AG04449 (cell line): ENCODE measurements at places on chromosomes 12 and 14.

GRCh38 chr12:119432949-119433348, 98.4 kb downstream of the CCDC60 start:
- no peak for DNase-seq

GRCh38 chr12:272942-273341, 10.3 kb upstream of the SLC6A13 start:
- DNase-seq: no peak

- peak; percentile 16 for DNase-seq
Measured at GRCh38 chr12:16385782-16386646, 38.6 kb downstream of the MGST1 start.

GRCh38 chr12:11171969-11172675, 1.1 kb downstream of the SMIM10L1 start:
- DNase-seq: no peak

- no peak for DNase-seq
Measured at GRCh38 chr12:118589162-118589561, 212.8 kb downstream of the SUDS3 start.

DNA sequence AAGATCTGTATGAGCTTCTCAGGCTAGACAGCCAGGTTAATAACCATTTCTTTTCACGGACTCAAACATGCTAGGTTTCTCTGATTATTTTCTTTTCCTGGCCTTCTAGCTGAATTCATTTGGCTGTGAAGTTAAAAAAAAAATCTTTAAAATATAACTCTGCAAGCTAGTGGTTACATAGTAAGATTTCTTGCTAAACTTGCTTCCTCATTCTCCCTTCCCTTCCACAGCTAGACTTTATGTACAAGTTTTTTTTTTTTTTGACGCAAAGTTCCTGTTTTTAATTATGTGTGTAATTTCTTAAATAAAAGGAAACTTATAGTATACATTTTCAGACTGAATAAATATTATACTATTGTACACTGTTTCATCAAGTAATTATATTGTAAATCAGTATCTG, 145.4 kb downstream of the TMTC2 start:
- no peak for DNase-seq

DNA sequence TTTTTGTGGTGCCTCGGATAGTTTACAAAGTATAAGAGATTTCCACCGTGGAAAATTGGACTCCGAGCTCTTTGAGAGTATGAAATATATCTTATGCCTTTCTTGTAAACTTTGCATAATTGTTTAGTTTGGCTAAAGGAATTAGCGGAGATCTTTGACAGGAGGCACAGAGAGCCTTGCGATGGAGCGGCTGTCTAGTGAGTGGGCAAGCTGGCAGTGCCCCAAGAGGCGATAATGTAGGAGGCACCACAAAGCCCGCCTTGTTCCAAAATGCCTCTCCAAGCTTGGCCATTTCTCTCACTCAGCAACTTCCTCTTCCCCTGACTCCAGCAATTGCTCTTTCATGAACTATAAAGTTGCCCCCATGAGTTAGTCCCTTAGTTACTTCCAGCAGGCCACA, 270.1 kb upstream of the PRICKLE1 start:
- no peak for DNase-seq

- no peak for DNase-seq
Measured at GRCh38 chr14:44960146-44960545, 1.6 kb downstream of the KLHL28 start.

DNA sequence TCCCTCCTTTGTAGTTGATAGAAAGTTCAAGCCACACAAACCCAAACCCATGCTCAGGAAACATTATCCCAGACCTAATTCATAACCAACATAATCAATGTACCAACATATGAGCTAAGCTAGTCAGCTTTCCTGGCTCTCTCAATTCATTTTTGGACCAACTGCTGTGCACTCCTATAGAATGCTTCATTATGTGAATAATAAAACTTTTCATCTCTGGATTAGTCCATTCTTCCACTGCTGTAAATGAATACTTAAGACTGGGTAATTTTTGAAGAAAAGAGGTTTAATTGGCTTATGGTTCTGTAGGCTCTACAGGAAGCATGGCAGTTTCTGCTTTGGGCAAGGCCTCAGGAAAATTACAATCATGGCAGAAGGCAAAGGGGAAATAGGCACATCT, 651.9 kb downstream of the RERGL start:
- DNase-seq: no peak

DNA sequence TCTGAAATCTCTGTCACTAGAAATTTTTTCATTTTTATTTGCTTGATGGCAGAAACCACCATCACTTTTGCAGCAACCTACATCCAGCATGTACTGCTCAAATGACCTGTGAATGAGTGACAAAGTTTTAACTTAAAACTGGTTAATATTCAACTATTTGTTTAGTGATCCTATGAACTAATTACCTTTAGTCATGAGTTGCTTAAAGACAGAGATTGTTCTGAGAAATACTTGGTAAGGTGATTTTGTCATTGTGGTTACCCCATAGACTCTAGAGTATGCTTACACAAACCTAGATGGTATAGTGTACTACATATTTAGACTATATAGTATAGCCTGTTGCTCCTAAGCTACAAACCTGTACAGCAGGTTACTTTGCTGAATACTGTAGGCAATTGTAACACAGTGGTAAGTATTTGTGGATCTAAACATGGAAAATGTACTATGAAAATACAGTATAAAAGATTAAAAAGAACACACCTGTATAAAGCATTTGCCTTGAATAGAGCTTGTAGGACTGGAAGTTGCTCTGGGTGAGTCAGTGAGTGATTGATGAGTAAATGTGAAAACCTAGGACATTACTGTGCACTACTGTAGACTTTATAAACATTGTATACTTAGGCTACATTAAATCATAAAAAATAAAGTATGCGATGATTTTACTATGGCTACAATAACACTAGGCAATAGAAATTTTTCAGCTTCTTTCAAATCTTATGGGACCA, 256.6 kb upstream of the PPFIA2 start:
- DNase-seq: no peak

DNA sequence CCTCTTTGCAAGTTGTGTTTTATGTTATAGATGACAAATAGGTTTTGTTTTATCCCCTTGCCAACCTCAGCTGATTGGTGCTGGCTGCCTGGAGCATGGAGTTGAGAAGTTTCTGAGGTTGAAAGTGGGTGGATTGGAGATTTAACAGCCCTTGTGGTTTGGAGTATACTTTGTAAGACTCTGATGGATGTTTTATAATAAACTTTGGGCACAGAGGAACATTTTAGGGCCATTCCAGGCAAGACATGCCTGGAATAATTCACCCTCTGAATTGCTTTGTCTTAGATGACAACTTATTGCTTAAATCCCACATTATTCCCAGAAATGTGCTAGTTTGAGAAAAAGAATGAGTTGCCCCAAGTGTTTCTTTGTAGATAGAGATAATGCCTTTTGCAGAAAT, 158.9 kb downstream of the SLC5A8 start:
- DNase-seq: no peak

GRCh38 chr12:111193067-111193466, 175.8 kb downstream of the PHETA1 start:
- no peak for DNase-seq

DNA sequence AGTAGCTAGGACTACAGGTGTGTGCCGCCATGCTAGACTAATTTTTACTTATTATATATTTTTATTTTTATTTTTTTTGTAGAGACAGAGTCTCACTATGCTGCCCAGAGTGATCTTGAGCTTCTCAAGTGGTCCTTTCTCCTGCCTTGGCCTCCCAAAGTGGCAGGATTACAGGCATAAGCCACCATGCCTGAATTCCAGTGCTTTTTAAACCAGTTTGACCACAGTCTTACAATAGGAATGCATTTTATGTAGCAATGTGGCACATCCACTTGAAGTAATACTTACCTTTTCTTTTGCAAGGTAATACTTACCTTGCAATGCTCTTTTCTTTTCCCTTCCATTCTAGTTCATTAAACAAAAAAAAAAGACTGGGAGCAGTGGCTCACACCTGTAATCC, 38.0 kb upstream of the CPM start:
- DNase-seq: no peak

DNA sequence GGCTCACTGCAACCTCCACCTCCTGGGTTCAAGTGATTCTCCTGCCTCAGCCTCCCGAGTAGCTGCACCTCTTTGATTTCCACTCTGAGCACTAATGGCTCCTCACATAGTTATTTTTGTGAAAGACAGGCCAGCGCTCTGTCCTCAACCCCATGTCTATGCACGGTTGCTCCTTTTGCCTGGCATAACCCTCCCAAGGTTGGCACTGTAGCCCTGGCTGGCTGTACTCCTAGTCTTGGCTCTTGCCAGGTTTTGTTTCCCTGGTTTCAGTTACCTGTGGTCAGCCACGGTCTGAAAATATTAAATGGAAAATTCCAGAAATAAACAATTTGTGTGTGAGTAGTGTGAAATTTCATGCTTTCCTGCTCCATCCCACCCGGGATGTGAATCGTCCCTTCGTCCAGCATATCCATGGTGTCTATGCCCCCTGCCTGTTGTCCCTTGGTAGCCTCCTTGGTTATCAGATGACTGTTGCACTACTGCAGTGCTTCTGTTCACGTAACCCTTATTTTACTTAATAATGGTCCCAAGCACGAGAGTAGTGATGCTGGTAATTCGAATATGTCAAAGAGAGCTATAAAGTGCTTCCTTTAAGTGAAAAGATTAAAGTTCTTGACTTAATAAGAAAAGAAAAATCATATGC, 12.3 kb upstream of the DCD start:
- no peak for DNase-seq

GRCh38 chr12:106583242-106584103, 669 bp downstream of the RFX4 start:
- DNase-seq: no peak
